ENCODE measurements at places on chromosomes 3 and 15.
A peak's percentile ranks its signal among the peaks of the same experiment; 100 is the strongest.

DNA sequence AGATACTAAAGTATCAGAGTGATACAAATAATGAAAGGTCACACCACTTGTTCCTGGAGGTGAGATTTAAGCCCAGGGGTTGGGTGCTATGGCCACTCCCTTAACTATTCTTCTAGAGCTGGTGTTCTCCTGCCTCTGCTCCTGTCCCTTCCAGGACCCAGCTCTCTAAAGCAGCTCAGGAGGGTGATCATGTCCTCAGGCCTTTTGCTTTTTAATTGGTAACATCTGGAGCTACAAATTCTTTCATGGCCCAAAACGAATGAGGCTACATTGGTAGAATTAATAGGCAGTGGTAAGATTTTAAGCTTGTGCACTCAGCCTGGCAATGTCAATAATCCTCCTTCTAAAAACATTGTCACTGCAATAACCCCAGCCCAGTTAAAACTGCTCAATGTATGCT is 38.2 kb upstream of the CNOT10 start:
- peak; percentile 16 for DNase-seq

DNA sequence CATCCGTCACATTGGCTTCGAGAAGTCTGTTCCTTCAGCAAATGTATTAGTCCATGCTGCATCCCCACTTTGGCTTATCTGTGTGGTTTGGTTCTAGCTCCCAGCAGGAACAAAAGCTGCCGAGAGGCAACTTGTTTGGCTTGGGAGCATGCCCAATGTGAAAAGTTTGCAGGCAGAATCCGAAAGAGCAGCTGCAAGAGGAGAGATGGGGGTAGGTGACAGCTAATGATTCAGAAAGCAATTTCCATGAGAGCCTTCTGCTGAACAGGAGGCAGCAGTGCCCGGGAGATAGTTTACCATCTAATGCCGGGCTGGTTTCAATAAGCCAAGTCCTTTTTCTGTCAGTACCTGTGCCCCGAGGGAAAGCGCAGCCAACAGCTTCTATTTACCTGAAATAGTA is 60.2 kb downstream of the GRM7 start:
- no peak for DNase-seq

DNA sequence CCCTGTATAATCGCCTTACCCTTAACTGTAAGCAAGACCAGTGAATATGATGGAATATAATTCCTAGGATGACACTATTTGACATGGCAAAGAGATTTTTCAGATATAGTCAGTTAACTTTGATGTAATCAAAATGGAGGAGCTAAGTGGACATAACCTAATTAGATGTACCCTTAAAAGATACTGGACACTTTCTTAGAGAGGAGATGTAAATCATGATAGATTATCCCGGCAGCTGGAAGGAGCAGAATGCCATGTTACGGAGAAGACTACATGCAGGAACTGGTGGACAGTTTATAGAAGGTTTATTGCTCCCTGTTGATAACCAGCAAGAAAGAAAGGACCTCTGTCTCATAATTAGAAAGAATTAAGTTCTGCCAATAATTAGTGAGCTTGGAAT is 1142.9 kb downstream of the SI start:
- DNase-seq = no peak

- no peak for DNase-seq
Observed at GRCh38 chr3:30686176-30686575, 79.8 kb downstream of the TGFBR2 start.
